Right renal pelvis (tissue), 4 donors: ENCODE measurements at places on chromosomes 1 and 21. TPM values are rescaled to one million over a fixed set of nuclear protein-coding genes. Genes with fewer than 3 reads are reported as not detected.

DNA sequence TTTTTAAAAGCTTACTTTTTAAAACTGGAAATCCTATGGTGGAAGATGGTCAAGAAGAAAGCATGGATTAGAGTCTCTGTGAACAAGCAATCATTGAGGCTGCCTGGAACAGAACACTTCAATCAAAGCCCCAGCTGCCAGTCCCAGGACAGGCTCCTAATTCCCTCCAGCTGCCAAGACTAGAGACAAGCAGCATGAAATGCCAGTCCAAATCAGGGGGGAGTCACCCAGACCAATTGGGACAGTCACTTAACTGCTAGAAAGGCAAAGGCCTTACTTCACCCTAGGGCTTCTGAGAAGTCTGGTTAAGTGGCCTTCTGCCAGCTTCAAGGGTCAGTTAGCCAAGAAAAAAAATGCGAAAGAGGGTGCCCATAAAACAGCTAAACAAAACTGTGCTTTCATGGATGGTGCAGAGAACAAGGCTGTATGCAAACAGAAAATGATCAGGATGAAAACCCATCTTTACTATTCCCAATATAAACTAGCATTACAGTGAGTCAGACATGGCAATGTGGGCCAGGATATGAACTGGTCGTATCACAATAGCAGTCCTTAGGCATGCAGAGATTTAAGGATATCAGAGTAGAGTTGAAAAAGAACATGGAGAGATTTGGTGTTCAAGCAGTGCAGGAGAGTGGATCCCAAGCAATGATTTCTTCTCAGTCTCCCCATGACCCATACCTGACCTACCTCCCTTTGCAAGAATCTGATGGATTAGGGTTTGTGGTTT, 31.0 kb upstream of the MAN1A2 start:
- DNase-seq = no peak

- DNase-seq = no peak
Observed at GRCh38 chr1:12774801-12775345, 1.3 kb downstream of the PRAMEF12 start.

The LHX8 gene
- not detected for polyA plus RNA-seq

The TRIM58 gene
- 1.4 TPM for polyA plus RNA-seq

The PCBP3 gene
- polyA plus RNA-seq = 1.4 TPM
